ENCODE measurements at places on chromosomes 3 and 15.

- DNase-seq = no peak
Measured at GRCh38 chr3:12983319-12983718, 89.9 kb downstream of the IQSEC1 start.

DNA sequence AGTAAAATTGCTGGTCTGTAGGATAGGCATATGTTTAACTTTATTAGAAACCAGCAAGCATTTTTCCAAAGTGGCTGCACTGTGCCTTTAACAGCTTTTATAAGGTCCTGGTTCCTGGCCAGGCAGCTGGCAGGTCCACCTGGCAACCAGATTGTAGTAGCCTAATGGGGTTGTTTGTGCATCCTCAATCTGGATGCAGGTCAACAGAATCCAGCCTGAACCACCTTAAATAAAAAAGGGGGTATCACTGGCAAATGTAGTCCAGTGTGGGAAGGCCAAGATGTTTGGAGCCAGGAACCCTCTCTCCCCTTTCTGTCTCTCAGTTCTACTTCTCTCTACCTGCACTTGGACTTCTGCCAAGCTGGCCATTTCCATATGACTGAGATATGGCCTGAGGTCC lies 200.3 kb downstream of the ZNF621 start:
- no peak for DNase-seq

DNA sequence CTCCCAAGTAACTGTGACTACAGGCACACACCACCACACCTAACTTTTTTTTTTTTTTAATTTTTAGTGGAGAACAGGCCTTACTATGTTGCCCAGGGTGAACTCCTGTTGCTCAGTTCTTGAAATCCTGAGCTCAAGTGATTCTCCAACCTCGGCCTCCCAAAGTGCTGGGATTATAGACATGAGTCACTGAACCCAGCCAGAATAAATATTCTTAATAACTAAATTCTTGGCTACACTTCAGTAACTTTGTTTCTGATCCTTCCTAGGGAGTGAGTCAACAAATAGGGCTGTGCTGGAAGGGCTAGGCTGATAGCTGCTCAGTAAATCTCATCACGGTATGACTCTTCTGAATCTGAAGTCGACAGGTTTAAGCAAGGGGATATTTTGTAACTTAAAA lies 56.6 kb downstream of the P3H2 start:
- no peak for DNase-seq

DNA sequence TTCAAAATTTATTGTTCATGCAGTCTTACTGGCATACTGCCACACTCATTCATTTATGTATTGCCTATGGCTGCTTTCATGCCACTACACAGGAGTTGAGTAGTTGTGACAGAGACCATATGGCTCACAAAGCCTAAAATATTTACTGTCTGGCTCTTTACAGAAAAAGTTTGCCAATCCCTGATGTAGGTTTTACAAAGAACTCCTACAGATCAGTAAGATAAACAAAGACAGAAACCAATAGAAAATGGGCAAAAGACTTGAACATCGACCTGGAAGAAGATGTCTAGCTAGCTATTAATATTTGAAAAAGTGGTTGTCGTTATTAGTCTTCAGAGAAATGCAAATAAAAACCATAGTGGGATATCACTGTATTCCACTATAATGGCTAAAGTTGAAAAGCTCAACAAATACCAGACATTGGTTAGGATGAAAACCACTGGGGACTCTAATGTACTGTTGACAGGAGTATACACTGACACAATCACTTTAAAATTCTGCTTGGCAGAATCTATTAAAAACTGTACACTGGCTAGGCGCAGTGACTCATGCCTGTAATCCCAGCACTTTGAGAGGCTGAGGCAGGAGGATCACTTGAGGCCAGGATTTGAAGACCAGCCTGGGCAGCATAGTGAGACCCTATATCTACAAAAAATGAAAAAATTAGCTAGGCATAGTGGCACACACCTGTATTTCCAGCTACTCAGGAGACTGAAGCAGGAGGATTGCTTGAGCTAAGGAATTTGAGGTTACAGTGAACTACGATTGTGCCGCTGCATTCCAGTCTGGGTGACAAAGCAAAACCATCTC lies 87.7 kb downstream of the NEO1 start:
- DNase-seq = no peak

GRCh38 chr15:74240002-74240568 lies 4.0 kb downstream of the CCDC33 start:
- no peak for DNase-seq

DNA sequence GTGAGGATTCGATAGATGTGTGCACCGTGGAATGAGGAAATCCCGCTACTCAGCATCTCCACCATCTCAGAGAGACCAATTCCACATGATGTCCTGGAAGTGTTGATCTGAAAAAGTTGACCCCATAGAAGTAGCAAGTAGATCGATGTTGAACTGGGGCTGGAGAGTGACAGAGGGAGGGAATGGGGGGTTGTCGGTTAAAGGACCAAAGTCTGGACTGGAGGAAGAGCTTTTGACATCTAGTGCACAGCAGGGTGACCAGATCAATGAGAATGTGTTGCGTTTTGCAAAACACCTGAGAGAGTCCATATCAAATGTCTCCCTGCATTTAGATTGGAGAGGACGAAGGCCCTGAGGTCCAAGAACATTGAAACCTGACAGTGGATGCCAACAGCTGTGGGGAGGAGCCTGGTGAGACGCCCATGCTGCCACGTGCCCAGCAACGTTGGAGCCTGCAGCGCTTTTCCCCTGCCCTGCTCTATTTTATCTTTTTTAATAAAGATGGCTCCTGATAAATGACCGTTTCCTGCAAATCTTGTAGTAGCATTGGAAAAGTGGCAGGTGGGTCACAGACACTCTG lies 30.1 kb upstream of the RPL32 start:
- DNase-seq = no peak

DNA sequence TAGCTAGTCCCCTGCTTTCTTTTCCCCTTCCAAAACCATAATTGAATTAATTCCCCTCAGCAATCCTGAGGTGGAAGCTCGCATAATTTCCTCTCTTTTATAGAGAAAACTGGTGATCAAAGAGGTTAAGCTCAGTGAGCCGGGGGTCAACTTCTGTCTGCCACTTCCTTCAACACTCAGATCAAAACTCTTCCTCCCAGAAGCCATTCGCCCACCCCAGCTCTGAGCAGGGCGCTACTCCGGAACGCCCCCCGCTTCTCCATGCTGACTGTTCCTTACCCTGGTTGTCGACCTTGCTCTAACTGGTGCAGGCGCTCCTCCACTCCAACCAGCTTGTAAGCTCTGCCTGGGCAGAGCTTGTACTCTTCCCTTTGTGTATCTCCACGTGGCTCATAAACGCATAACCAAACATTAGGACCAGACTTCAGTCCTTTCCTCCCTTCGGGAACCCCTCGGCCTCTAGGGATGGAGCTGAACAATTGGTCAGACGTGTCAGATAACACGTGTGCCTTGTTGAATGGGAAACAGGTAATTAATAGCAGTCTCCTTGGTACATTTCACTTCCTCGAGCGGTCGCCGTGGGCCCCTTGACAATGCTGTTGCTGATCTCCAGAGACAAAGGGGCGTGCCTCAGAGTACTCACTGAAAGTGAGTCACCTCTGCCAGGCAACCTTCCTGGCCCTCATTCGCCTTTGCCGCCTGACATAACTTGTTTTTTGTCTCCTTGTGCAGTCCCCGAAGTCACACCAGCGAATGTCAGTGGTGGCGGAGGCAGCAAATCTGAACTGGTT lies 71.8 kb downstream of the IL5RA start:
- no peak for DNase-seq

DNA sequence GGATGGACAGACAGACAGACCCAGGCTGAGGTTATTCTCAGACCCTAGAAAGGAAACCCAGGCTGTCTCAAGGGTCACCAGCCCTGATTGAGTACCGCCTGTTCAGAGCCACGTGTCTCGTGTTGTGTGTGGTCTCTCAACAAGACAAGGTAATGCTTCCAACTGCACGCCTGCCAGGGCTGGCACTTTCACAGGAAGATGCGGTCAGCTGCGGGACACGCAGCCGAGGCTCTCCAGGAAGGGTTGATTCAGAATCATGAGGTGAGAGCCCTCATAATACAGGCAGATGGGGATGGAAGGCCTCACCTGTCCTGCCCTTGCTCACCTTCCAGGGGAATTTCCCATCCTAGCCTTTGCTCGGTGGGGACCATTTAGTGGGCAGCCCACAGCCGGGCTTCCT lies 81.4 kb downstream of the TOP2B start:
- no peak for DNase-seq

Data from activated CD4-positive, alpha-beta T cell treated with anti-CD3 and anti-CD28 coated beads, Interleukin-2, amount 50 U/mL, for 4 hours (primary cell).